ENCODE measurements at places on chromosomes 4 and X.

DNA sequence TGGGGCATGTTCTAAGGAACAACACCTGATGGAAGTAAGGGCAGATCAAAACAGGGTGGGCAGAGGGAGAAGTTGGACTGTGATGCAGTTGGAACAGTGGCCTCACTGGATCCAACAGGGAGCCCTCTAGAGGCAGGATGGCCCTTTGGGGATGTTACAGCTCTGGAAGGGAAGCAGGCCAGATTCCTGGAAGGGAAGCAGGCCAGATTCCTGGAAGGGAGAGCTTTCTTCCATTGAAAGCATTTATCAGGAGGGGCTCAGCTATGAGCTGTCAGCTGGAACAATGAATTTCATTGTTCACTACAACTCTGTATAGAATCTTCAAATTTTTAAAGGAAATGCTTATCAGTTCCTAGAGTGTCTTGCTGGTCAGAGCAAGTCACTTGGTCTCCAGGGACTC lies 17.7 kb downstream of the IL15 start:
- no peak for DNase-seq

DNA sequence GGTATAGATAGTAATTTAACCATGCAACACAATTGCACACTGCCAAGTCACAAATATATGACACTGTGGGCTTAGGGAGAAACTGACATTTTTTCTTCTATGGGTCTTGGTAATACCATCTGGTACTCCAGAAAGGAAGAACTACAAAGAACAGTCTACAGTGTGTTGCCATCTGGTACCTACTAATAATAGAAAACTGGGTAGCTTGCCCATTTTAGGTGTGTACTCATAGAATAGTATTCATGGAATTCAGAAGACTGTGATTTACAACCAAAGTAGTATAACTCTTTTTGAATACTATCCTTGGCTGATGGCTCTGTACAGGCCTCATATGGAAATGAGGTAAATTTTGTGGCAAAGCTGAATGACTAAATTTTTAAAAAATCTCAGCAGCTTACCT lies 132.6 kb upstream of the RPS6KA6 start:
- no peak for DNase-seq

- no peak for DNase-seq
Observed at GRCh38 chr4:45442466-45442865, 681.4 kb downstream of the GABRG1 start.

DNA sequence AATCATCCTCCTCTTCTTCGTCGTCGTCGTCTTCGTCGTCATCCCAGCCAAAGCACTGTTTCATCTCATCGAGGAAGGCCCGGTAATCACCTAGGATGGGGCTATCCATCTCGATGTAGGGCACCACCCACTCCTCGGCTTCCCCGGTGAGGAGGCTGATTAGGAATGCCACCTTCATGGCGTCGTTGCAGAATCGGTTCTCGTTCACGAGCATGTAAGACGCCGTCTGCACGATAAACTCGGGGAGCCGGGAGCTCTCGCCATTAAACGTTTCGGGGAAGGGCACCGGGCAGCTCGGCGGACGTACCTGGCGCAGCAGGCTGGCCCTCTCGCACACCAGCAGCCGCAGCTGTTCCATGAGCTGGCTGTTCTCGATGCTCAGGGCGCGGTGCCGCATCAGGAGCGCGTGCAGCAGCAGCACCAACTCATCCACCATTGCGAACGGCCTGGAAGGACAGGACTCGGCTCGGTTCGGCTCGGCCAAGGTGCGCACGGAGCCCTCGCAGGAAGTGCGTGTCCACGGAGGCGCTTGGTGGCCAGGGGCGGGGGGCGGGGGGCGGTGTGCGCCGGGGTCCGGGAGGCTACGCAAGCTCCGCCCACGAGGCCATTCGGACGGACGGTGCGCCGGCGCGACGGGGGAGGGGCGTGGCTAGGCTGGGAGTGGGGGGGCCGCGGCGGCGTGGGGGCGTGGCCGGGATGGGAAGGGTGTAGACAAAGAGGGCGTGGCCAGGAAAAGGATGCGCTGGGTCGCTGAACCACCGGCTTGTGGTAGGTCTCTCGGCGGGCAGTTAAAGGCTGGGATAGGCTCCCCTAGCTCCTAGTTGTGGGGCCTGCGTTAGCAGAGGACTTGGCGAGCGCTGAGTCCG lies at the start of gene LDOC1:
TSS of gene LDOC1 (minus strand) at position 544 of the 866 bp plus-strand sequence. CDS start at position 436, 108 bp downstream.
- no peak for DNase-seq

- no peak for DNase-seq
Observed at GRCh38 chr4:14902342-14902741, 99.9 kb upstream of the CPEB2 start.

DNA sequence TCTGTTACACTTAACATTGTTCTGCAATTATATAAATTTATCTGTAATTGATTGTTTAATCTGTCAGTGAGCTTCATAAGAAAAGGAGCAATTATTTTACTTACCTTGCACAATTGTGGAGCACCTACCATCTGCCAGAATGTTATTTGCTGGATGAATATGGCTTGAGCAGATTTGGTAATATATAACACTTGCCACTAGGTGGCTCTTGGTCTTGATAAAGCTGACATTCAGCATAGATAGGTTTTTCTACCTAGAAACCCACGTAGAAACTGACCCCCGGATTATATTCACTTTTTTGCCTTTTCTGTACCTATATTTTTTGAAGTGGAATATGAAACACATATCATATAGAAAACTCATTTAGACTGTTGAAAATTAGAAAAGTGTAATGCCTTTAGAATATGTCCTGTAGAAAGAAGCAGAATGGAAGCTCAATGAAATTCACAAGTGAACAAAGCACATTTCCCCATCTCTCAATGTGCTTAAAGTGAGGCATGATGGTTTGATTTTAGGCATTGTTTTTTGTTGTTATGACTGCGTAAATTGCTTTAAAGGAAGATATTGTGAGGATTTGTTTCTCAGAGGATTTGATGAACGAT lies 9.5 kb downstream of the RBPJ start:
- DNase-seq: no peak

DNA sequence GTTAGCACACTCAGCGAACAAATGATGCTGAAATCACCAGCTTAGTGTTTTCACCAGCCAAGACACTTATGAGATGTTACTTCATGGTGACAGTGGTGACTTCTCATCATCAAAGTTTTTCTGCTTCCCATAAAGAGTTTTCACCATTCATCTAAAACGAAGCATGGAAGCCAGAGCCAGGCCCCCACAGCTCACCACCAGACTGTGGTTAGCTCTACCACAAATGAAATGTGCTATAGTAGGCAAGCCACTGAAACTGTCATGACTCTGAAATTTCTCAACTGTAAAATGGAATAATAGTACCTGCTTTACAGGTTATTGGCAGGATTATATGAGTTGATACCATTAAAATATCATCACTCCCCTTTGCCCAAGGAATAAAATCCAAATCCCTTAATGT lies 56.4 kb upstream of the HHIP start:
- DNase-seq: no peak

DNA sequence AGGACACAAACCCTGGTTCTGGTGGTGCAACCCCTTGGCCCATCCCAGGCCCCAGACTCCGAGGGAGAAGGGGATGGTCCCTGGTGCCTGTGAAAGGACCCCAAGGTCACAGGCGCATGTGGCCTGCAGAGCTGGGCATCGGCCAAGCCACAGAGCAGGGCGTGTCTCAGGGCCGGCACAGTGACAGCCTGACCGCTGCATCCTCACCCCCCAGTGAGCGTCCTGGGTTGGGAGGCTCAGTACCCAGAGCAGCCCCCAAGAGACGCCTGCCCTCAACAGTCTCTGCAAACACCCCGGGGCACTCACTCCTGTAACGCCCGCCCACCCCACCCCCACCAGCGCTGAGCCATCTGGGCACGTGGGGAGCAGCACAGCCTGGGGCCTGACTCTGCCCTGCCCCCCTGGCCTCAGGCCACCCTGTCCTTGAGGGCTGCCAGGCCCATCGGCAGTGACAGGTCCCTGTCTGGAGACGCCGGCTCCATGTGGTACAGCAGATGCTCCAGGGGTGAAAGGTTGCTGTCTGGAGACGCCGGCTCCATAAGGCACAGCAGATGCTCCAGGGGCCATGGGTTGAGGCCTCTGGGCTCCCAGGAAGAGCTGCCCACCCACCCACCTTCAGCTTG lies 24.5 kb upstream of the CPLX1 start:
- DNase-seq: no peak

DNA sequence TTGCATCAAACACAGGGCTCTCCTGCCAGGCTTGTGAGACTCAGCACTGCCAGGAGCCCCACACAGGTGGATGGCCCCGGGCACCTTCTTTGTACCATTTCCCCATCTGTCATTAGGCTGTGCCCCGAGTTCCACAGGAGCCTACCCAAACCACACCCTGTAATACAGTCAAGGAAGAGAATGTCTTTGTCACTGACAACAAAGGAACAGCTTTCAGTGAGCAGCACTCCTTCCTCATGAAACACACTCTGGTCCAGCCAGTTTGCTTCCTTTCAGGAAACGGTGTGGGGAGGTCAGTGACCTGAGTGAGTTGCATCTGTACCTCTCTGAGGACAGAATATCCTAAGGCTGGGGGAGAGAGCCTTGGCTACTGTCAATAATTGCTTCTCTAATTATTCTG lies 53.7 kb downstream of the LNX1 start:
- no peak for DNase-seq

- DNase-seq: no peak
Observed at GRCh38 chr4:57501720-57502119, 391.5 kb upstream of the IGFBP7 start.

GRCh38 chrX:13692771-13693231 lies 3.9 kb downstream of the RAB9A start:
- no peak for DNase-seq

GRCh38 chr4:165418073-165418472 lies 39.3 kb downstream of the CPE start:
- DNase-seq: no peak

DNA sequence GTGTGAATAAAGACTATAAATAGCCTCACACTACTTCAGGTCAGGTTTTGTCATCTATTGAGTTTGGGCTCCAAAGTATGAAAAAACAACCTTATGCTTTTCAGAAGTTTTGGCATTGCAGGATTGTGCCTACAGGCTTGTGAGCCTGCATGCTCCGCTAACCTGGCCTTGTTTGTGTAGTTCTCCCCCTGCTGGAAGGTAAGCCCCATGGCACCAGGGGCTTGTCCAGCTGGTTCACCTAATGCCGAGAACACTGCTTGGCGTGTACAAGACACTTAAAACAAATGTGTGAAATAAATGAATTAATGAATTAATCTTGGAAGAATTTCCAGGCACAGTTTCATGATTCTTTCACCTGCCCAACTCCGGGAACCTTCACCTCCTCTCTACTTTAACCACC lies 1.8 kb upstream of the HSD17B10 start:
- peak; percentile 2 for DNase-seq

DNA sequence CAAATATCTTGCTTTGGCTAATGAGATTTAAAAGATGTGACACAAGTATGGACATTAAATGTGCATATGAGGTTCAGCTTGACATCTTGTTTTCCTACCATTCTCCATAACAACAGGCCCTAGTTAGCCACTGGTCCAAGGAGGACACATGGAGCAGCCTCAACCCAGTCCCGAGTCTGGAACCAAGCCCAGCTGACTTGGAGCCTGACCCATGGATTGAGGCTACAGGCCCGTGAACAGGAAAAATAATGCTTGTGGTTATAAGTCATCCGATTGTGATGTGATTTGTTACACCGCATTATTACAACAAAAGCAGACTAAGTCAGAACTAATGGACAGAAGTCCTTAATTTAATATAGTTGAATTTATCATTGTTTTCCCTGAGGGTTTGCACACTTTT lies 123.2 kb upstream of the BANK1 start:
- DNase-seq: no peak

DNA sequence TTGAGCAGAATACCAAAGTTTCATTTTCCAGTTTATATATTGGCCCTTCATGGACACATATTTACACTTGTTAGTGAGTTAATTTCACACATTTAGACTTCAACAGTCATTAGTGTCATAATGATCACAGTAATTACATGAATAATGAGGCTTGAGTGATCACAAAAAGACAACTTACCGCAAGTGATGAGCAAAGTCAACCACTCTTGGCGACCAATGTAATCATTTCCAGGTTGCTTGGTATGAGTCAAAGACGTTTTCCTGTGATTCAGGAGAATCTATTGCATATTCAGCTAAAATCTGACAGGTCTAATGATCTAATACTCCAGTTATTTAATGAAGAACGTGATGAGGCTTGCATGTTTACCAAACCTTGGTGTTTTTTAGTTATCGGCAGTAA lies 407.9 kb upstream of the TENM3 start:
- DNase-seq: no peak

DNA sequence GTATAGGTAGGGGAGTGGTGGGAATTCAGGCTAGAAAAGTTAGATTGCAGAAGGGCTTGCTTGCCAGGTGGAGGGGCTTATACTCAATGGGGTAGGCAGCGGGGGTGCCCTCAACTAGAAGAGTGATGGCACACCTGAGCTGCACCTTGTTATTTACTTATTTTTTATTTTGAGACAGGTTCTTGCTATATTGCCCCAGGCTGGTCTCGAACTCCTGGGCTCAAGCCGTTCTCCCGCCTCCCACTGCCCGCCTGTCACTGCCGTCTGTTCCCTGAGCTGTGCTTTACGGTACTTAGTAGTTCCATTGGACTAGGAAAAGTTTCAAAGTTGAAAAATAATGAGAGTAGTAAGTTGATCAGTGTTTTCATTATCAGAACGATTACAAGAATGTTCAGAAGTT lies 2.0 kb downstream of the ZFX start:
- DNase-seq: no peak

GRCh38 chrX:52574416-52575275 lies 57.8 kb upstream of the XAGE1B start:
- peak; percentile 9 for DNase-seq

- no peak for DNase-seq
Observed at GRCh38 chrX:17814557-17814956, 46.5 kb downstream of the RAI2 start.

DNA sequence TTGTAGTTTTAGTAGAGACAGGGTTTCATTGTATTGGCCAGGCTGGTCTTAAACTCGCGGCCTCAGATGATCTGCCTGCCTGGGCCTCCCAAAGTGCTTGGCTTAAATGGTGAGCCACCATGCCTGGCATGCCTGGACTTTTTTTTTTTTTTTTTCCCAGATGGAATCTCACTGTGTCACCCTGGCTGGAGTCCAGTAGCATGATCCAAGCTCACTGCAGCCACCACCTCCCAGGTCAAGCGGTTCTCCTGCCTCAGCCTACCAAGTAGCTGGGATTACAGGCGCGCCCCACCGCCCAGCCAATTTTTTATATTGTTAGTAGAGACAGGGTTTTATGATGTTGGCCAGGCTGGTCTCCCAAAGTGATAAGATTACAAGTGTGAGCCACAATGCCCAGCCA lies 8.4 kb downstream of the UBE2K start:
- no peak for DNase-seq

- DNase-seq: no peak
Observed at GRCh38 chr4:153427363-153428071, 38.6 kb upstream of the TMEM131L start.

DNA sequence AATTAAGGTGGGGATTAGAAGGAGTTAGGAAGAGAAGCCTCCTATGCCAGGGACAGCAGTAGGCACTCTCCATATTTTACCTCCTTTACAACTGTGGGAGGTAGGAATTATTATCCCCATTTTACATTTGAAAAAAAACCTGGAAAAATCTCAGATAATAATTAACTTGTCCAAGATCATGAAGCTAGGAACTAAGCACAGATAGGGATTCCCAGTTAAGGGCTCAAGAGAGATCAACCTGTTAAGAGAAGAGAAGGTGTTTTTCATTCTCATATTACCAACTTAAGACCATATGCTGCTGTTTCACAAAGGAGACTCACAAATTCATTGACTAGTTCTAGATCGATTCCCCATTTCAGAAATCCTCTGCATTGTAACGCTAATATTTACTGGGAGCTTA lies 16.1 kb upstream of the FAM47E start:
- DNase-seq: no peak

- DNase-seq: no peak
Observed at GRCh38 chr4:26157541-26157940, 163.3 kb upstream of the RBPJ start.
